ENCODE measurements at places on chromosomes 5 and 9.

DNA sequence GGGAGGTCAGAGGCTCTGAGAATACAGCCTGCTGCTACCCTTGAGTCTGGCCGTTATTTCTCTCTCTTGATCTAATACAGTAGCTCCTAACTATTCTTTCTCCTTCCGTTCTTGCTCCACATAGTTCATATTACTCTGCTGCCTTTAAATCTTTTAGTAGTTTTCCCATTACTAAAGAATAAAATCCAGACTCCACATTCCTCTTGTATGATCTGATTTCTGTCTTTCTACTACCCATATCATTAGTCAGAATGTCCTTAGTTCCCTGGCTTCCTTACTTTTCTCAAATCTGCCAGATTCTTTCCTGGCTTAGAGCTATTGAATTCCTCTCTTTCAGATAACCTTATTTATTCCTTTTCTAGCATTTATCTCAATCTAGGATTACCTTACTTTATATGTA, 40.0 kb downstream of the MARCHF6 start:
- DNase-seq = no peak

DNA sequence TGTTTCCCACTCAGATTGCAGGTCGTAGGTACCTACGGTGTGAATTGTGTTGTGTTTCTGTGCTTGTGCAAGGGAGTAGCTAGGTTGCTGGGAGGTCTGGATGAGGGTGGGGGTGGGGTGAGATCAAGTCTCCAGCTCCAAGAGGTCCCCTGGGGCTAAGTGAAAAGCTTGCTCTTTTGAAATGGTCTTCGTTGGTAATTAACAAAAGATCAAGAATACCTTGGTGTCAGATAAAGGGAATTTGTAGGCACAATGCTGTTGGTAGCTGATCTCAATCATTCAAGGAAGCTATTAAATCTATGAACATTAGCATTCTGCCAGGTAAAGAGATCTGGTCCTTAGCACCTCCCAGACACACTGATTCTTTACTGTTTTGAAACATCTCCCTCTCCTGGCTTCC, 928 bp upstream of the PCDHGC4 start:
- DNase-seq = no peak

DNA sequence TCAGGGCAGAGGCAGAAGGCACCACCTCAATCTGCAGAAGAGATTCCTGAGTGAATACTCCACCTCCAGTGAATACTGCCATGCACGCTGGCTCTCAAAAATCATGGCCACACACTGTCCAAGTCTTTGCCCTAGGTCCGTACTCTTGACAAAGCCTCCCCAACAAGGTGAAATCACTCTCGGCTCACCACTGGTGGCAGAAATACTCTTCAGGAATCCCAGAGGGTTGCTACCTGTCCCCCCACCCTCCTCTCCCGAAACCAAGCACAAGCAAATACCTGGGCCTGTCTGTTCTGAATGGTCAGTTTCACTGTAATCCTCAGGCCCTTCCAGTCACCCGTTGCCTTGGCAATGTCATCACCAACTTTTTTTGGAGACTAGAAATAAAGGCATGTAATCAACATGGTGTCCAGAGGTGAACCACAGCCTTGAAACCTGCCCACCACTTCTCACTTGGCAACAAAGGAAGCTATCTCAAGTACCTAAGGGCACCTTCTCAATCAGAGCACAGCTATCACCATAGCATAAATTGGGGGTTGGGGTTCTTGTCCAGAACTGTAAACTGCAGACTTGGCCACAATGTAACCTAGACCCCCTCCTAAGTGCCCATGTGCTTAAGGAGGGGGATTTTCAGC, 1.8 kb downstream of the RPL12 start:
- no peak for DNase-seq

DNA sequence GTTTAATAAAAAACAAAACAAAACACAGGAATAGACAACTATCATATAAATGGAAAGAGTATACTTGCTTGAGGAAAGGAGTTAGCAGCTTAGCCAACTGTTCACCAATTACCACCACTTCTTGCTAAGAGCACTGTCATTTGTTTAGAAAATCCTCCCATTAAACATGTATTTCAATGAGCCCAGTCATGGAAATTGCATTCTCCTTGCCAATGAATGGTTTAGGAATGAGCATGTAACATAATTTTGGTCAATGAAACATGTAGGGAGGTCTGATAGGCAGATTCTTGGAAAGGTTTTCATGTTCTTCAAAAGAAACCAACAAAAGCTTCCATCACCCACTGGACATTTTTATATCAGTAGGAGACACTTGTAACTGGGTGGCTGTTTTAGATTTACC, 502.8 kb upstream of the PAPPA start:
- DNase-seq = no peak

DNA sequence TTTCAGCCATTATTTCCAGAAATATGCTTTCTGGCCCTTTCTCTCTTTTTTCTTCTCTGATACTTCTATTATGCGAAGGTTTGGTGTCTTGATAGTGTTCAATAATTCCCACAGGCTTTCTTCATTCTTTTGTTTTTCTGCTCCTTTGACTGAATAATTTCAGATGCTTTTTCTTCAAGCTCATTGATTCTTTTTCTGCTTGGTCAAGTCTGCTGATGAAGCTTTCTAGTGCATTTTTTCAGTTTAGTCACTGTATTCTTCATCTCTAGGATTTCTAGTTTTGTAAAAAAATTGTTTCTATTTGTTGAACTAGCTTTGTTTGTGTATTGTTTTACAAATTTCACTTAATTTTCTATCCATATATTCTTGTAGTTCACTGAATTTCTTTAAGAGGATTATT, 304.0 kb upstream of the TARS1 start:
- DNase-seq = no peak

DNA sequence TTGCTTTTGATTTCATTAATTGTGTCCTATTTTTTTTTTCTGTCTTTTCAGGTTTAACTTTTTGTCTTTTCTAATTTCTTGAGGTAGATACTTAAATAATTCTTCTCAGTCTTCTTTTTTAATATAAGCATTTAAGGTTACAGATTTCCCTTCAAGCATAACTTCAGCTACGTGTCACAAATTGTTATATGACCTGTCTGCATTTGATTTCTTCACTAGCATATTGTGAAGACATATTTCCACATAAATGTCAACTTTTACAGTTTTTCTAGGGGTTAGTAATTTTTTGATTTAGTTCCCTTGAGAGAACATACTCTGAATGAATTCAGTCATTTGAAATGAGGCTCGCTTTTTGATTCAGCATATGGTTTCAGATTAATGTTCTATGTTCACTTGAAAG, 35.6 kb downstream of the RASA1 start:
- no peak for DNase-seq

DNA sequence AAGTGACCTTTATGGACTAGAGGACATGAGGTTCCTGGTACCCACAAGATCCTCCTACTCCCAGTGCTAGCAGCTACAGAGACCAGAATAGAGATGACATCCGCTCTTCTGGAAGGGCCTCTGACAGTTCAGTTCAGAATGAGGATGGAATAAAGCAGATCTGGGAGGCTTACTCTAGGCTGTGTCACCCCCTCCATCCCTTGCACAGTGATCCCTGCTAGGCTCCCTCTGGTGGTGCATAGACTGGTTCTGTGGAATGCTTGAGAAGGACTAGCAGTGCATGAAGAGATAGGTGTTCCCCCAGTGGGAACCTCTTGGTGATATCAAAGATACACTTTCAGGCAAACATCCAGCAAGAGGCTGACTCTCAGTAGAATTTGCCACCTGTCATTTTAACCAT, 83.0 kb downstream of the NPR3 start:
- DNase-seq = no peak

- DNase-seq = no peak
Measured at GRCh38 chr5:154390746-154391359, 54.9 kb upstream of the SAP30L start.

GRCh38 chr9:27939186-27939585, 365.9 kb upstream of the C9orf72 start:
- no peak for DNase-seq

All from femur (tissue), 1 donor.